ENCODE measurements at places on chromosomes 1 and 21.

DNA sequence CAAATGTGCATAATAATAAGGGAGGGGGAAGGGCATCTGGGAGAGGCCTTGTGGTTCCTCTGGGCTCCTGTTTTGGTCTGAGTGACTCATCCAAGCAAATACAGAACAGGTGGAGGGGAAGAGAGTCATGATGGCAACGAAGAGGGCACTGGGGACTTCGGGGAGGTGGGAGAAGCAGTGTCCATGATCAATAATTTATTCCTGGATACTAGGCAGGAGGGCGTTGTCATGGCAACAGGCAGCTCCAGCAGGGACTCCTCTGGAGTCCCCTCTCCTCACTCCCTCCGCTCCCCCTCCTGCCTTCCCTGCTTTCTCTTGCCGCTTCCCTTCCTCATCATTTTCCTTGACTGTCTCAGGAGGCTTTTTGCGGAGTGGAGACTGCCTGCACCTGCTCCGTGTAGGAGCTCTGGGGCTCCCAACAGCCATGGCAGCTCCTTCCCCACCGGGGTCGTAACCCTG, 12.3 kb upstream of the NFASC start:
- no peak for DNase-seq

DNA sequence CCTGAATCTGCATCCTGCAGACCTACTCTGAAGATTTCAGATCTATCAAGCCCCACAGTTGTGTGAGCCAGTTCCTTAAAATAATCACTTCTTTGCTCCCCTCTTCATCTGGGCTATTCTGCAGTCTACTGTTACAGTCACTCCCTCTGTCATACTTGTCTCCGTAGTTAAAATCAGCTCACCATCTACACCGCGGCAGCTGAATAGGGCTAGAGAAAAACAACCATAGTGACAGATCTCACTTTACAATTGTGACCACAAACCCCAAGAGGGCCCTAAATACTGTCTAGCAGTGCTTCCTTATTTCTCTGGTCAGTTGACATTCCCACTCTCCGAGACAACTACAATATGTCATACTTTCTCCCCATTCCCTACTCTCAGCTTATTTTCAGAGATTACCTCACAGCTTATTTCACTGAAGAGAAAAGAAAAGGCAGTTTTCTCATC, 12.9 kb downstream of the DESI2 start:
- DNase-seq: peak; percentile 69

GRCh38 chr1:160718210-160718609, 6.6 kb upstream of the CD48 start:
- DNase-seq: no peak

- DNase-seq: no peak
Measured at GRCh38 chr21:46117586-46118315, 19.8 kb downstream of the COL6A2 start.

- DNase-seq: peak; percentile 8
Measured at GRCh38 chr1:208132287-208132882, 111.8 kb downstream of the PLXNA2 start.

DNA sequence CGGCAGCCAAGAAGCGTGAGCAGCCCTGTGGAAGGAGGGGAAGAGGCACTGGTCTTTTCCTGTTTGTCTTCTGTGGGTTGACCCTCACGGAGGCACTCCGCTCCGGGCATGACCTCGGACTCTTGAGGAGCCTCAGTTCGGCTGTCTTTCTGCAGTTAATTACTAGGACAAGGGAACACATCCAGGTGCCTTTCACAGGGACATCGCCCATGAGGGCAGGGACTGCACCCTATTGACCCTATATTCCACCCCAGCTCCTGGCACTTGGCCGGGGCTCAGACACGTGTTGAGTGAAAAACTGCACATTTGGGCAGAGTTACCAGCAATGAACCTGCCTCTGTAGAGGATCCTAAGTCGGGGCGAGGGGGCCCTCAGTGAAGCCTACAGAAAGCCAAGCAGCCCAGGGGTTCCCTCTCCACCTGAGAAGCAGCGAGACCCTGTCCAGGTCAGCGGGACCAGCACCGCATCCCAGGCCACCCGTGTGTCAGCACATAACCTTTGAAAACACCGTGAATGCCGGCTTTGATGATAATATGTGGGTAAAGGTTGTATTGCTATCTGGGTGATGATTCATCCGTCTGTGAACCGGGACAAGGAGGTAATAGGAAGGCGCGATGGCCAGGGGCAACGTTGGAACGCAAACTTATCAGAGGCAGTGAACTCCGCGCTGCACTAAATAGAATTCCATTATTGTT, 161.4 kb upstream of the ARHGEF16 start:
- no peak for DNase-seq

DNA sequence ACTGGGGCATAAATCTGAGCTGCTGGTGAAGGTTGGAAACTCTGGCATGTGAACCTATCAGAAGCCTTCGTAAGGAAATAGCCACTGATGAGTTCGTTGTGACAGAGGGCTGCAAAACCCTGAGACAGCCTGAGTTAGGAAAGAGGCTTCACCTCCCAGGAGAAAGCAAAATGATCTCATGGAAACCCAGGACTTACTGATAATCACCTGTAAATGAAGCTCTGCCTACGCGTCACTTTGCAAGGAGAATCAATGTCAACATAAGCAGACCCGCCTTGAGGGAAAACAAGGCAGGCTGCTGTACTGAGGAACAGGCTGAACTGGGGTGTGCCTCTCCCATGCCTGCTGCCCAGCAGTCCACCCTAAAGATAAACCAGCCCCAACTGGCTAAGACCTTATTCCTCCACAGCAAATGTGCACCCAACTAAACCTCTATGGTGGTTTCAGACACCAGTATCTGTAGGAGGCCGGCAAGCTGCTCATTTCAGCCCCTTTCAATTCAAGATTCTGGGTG, 46.8 kb upstream of the SLC44A3 start:
- DNase-seq: no peak

- no peak for DNase-seq
Measured at GRCh38 chr1:178774263-178774662, 49.2 kb downstream of the RALGPS2 start.

- DNase-seq: no peak
Measured at GRCh38 chr1:173038875-173039554, 11.7 kb downstream of the TNFSF18 start.

DNA sequence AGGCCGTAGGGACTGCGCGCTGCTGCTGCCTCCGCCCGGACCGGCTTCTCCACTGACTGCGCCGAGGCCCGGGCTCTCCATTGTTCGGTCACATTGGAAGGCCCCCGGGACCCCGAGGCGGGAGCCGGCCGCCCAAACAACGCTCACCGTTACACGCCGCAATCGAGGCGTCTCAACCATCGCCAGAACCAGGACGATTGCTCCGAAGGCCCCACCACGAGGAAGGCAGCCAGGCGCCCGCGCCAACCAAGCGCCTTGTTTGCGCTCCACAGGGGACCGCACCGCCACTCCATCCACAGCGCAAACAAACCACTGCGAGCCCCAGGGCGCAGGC, 595 bp downstream of the GLUL start:
- DNase-seq: no peak

GRCh38 chr1:25580927-25581326, 35.7 kb upstream of the MAN1C1 start:
- DNase-seq: no peak

DNA sequence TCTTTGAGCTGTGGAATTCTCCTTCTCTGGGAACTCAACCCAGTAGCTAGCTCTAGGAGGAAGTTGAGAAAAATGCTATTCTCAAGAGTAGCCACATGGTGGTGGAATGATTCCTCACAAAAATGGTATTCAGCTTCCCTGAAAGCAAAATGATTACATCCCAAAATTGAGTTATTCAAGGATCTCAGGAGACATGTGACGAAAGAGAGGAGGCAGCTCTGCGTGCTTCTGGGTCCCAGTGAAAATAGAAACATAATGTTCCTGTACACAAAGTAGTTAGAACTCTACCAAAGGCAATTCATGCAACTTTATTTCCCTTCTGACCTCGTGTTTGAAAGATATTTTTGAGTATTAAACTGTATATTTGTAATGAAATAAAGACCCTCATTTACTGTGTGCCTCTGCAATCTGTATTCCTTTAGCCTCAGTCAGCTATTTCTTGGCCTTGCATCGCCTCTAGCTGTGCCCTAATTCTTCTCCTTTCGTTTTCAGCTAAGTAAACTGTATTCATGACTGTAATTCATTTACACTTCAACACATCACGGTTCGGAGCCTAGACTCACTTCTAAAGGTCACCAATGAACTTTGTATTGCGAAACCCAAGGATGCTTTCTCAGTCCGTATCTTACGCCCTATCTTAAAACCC, 167.3 kb downstream of the FASLG start:
- DNase-seq: peak; percentile 48

- no peak for DNase-seq
Measured at GRCh38 chr1:160446945-160447600, 46.7 kb downstream of the VANGL2 start.

GRCh38 chr1:211478376-211478775, 13.6 kb downstream of the RD3 start:
- no peak for DNase-seq

DNA sequence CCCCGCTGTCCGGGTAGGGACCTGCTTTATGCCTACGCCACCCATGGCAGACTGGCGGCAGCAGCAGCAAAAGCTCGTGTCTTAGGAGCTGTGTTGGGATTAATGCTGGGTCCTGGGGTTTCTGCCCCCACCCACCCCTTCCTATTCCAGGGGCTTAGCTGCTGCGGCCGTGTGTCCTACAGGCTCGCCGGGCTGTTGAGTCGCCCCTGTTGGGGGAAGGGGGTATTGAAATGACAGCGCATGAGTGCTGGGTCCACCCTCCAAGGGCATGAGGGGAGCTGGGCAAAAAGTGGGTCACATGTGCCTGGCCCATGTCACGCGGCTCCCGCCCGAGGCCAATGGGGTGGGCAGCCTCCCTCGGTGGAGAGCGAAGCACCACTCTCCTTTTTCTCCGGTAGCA, 118.3 kb upstream of the COL6A1 start:
- no peak for DNase-seq

- no peak for DNase-seq
Measured at GRCh38 chr1:176199707-176200106, 7.4 kb downstream of the COP1 start.

- no peak for DNase-seq
Measured at GRCh38 chr21:19540287-19540686, 1136.7 kb upstream of the TMPRSS15 start.

DNA sequence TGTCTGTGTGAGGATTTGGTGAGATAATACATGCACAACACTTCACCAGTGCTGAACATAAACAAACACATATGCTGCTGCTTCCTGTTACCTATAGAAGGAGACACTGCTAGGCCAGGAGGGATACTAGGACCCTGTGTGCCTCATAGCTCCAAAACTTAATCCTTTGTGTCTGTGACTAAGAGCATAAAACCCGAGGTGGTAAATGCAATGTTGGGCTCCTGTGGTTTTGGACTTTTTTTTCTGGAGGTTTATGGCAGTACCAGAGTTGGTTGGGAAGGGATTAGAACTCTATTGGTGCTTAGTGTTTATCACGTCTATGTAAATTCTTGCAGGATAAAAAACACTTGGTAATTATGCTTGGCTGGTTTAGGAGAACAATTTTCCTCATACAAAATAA, 122.9 kb downstream of the NUF2 start:
- no peak for DNase-seq

GRCh38 chr1:113002297-113002696, 46.3 kb upstream of the SLC16A1 start:
- no peak for DNase-seq

- no peak for DNase-seq
Measured at GRCh38 chr1:213759359-213760181, 228.2 kb upstream of the PROX1 start.

GRCh38 chr1:170623171-170623570, 40.8 kb upstream of the PRRX1 start:
- DNase-seq: no peak

GRCh38 chr21:39390212-39390765, 41.4 kb upstream of the HMGN1 start:
- DNase-seq: no peak

- no peak for DNase-seq
Measured at GRCh38 chr21:15638856-15639549, 90.8 kb upstream of the USP25 start.

DNA sequence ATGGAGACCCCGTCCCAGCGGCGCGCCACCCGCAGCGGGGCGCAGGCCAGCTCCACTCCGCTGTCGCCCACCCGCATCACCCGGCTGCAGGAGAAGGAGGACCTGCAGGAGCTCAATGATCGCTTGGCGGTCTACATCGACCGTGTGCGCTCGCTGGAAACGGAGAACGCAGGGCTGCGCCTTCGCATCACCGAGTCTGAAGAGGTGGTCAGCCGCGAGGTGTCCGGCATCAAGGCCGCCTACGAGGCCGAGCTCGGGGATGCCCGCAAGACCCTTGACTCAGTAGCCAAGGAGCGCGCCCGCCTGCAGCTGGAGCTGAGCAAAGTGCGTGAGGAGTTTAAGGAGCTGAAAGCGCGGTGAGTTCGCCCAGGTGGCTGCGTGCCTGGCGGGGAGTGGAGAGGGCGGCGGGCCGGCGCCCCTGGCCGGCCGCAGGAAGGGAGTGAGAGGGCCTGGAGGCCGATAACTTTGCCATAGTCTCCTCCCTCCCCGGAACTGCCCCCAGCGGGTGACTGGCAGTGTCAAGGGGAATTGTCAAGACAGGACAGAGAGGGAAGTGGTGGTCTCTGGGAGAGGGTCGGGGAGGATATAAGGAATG, 505 bp downstream of the LMNA start:
- DNase-seq: peak; percentile 71

GRCh38 chr1:11944358-11944931, 9.9 kb downstream of the PLOD1 start:
- DNase-seq: no peak
